ENCODE measurements at places on chromosomes 5 and 9.

DNA sequence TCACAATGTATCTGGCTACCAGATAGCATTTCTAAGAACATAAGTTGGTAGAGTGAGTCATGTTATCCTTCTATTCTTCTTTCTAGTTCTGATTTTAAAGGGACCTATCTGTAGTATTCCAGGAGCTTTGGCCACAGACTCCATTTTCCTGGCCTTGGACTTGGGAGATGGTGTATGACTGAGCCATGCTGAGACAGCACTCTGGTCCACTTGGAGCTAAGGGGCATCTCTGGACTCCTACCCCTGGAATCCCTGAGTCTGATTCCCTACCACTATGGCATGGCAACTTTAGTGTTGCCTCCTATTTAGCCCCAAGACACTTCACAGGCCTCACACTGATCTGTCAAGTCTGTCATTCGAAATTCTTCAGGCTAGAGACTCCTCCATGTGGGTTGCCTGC is 58.8 kb downstream of the BAAT start:
- DNase-seq, result no peak

DNA sequence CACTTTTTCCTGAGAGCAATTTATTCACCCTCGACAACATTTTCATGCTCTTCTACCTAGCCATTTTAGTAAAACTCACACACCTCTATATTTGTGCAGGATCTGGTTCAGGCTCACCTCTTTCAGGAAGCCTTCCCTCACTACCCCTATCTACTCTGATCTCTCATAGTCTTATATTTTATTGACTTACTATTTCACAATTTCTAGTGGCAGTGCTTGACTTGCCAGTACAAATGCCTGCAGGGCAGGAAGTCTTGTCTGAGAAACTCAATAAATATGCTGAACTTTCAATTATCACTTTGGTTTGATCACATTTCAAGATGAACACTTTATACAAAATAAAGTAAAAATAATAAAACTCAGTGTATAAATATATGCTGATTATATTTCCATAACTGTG is 226.8 kb downstream of the CETN3 start:
- no peak for DNase-seq

DNA sequence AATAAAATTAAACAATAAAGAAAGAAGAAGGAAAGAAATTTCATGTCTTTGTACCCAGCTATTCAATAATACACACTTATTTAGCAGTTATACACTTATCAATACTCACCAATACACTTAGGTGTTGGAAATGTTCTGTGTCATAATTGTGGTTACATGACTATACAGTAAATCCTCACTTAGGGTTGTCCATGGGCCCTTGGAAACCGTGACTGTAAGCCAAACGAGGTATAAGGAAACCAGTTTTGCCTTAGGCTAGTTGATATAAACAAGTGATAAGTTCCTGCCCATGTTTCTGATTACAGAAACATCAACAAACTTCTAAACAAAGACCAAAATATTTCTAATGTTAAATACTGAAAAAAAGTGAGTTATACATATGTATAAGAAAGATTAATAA is 10.0 kb upstream of the SLCO4C1 start:
- DNase-seq, result no peak

DNA sequence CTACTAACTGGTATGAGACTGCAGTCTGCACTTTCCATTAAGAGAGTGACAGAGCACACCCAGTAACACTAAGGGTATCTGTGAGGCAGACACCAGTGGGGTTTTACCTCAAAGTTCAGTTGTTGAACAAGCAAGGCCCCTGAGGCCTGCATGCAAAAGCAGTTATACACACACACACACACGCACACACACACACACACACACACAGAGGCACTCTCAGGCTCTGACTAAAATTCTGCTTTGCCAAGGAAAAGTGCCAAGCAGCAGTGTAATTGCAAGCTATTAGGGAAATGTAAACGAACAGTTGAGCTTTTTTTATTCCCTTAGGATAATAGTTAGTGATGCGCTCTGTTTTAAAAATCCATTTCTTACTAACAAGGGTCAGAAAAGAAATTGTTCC is 377.1 kb downstream of the SPOCK1 start:
- no peak for DNase-seq

DNA sequence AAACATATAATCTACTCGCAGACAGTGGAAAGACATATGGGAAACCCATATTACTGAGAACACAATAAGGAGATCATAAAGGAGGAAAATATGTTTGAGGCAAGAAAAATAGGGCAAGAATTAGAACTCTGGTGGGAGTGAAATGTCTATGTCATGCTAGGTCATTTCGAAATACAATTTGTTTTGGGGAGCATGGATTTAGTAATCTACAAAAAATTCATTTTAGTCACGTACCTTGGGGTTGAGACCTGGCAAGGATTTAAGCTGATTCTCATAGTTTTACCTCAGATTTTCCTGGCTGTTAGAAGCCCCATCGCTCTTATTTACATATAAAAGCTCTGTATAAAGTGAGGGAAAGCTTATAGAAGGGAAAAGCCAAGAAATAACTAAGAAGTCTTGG is 11.5 kb upstream of the CSNK1G3 start:
- DNase-seq, result no peak

DNA sequence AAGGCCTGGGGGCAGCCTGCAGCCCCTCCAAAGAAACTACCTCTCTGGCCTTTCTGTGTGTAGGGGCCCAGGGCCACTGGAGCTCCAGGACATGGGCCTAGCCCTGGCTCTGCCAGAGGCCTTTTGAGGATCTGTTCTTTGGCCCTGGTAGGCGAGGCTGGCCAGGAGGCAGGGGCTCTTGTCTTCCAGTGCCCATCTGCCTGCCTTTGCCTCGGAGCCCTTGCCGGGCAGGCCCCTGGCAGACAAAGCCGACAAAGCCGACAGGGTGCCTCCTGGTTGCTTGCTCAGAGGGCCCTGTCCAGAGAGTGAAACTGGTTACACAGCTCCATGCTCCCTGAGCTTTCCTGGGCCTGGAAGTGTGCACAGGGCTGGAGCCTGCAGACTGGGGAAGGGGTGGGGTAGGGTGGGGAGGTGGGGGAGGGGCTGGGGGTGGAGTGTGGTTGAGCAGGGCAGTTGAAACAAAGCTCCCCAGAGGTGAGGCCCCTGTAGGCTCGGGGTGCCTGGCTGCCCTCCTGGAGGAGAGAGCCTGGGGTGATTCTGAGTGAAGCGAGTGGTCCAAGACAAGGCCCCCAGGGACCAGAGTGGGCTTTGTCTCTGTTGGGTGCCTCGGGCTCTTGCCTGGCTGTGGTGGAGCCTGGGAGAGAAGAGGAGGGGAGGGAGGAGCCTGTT is 29.3 kb downstream of the PTPA start:
- DNase-seq, result no peak

DNA sequence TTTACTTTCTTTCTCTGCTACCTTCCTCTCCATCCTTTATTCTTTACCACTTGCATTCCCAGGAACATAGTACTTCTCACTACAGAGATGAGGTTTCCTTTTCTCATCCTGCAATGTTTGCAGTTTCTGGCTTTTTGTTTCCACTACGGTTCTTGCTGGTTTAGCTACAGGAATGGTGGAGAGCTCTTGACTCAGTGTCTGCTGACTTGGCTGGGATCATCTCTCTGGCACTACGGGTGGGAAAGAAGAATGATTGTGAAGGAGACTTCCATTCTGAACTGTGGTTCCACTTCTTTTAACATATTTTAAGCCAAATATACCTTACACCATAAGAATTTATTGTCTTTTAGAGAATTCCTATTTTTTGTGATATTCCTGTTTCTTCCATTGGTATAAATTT is 65.1 kb downstream of the NREP start:
- no peak for DNase-seq

GRCh38 chr9:35774907-35775635 is 16.3 kb upstream of the NPR2 start:
- no peak for DNase-seq

GRCh38 chr5:147763791-147764525 is 18.6 kb downstream of the JAKMIP2 start:
- no peak for DNase-seq

DNA sequence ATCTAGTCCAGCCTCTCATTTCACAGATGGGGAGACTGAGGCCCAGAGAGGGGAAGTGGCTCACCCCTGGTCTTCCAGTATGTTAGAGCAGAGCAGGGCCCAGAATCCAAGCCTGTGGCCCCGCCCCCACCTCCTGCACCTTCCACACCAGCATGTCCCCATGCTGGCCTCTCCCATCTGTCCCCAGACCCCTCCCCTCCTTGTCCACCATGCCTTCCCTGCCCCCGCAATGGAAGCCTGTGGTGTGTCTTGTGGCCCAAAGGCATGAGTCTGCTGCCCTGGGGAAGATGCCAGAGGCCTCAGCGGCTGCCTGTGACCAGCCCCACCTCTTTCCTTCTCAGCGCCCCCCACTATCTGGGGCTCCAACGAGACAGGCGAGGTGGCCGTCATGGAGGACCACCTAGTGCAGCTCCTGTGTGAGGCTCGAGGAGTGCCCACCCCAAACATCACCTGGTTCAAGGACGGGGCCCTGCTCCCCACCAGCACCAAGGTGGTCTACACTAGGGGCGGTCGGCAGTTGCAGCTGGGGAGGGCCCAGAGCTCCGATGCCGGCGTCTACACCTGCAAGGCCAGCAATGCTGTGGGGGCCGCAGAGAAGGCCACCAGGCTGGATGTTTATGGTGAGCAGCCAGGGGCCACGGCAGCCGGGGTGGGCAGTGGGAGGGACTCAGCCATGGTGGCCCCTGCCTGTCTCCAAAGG is 87.2 kb downstream of the HMCN2 start:
- DNase-seq, result no peak

GRCh38 chr9:78234810-78235209 is 1.1 kb upstream of the CEP78 start:
- DNase-seq, result no peak

Data from stimulated activated CD8-positive, alpha-beta memory T cell treated with anti-CD3 and anti-CD28 coated beads, Interleukin-4, amount 100 ng/mL, for 1 hour (primary cell).